ENCODE measurements at places on chromosomes 5 and 9.

DNA sequence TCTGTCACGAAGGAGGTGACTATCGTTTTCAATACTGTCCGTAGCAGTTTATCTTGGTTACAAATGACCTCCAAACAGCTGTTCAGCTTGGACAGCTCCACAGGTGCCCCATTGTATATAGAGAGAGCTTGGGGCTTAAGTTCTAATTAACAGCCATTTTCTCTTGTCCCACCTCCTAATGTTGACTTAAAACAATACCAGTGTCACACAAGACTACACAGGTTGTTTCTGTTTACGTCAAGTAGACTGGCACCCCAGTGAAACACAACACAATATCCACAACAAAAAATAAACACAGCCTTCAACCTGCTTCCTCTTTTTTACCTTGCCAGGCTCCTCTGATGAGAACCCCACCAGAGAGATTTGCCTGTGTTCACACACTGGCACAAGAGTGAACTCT lies 39.8 kb upstream of the TLE1 start:
- no peak for DNase-seq

DNA sequence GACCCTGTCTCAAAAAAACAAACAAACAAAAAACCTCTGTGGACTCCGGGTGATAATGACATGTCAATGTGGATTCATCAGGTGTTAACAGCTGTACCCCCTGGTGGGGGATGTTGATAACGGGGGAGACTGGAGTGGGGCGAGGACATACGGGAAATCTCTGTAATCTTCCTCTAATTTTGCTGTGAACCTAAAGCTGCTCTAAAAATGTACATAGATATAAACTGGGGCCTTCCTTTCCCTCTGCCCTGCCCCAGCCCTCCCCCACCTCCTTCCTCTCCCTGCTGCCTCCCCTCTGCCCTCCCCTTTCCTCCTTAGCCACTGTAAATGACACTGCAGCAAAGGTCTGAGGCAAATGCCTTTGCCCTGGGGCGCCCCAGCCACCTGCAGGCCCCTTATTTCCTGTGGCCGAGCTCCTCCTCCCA lies 1.4 kb upstream of the CEL start:
- no peak for DNase-seq

GRCh38 chr5:173056783-173057061 lies 570 bp downstream of the CREBRF start:
- DNase-seq, result no peak

DNA sequence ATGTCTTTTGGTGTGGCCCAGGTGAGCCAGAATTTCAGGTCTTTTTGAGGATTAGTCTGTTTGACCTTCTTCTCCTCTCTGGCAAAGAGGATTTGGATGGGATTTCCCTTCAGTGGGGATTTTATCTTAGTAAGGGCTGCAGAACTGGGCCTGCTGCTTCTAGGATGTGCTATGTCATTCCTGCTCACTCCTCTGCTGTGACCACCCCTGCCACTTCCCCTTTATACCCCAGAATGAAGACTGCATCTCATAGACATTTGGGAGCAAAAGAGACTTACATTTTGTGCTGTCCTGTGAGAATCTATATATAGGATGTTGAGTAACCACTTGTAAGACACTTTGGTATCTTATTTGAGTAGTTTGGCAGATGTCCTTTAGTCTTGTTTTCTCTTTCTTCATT lies 76.2 kb downstream of the ARHGAP26 start:
- DNase-seq, result no peak

DNA sequence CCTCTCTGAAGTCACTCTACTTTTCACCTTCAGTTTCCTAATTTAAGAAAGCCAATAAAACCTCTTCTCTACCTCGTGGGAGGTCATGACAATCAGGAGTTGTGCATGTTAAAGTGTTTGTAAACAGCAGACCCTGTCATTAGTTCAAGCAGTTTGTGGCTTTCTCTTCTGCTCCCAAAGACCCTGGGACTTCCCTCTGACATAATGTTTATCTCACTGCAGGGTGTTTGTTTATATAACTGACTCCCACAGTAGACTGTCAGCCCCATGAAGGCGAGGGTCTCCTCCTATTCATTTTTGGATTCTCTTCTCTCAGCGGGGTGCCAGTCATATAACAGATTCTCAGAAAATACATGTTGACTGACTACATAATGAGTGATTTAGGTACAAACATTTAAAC lies 360.0 kb upstream of the ZNF462 start:
- no peak for DNase-seq

- no peak for DNase-seq
These were observed 39.1 kb upstream of the MSH3 start for GRCh38 chr5:80615266-80615914.

- DNase-seq, result peak; percentile 71
These were observed 115.9 kb upstream of the SH3GL2 start for GRCh38 chr9:17462869-17463464.

- DNase-seq, result no peak
These were observed 44.1 kb downstream of the ANGPTL2 start for GRCh38 chr9:127078336-127078735.

GRCh38 chr5:131671994-131672655 lies 37.1 kb upstream of the RAPGEF6 start:
- DNase-seq, result peak; percentile 94

DNA sequence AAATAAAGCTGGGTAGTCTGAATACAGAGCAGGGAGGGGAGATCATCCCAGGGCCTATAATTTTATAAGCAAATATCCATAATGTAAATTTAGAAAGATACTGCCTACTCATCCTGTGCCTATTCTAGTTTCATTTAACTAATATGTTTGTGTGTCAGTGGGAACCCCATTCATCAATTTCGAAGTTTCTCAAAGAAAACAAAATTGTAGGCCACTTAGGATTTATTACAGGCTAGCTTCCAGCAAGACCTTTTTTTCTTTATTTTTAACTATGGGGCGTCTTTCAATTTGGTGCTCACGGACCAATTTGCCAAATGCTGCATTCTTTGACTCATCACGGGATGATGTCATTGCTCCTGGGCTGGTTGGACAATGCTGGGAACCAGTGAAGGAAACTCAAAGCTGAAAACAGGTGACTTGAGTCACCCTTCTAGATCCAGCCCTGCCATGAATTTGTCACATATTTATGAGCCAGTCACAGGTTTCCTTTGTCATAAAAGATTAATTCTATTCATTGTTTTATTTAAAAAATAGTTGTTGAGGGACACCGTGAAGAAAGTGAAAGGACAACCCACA lies 13.4 kb downstream of the PCSK5 start:
- DNase-seq, result peak; percentile 4

DNA sequence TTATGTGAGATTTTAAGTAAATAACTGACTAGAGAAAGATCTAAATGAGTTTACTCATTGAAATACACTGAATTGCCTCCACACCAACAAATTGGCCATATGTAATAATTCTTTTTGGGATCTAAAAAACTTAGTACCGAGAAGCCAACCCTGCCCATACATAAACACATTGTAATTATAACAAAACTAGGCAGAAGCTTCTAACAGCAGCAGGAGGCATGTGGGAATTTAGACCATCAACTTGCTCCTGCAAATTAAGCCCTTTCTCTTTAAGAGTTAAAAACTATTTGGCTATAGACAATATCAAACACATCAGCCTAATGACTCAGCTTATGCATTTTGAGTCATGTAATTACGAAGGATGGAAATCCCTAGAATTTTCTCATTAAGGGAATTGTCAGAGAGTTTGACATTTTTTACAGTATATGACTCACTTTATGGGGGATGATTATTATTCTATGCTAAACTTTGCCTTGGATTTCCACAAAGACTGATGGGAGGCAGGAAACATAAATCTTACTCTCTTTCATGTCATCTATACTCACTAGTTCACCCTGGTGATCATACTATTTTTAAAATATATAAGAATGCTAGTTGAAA lies 1.0 kb downstream of the IL7R start:
- peak; percentile 95 for DNase-seq

GRCh38 chr9:109325089-109325488 lies 4.2 kb upstream of the EPB41L4B start:
- DNase-seq, result no peak

GRCh38 chr5:8934455-8934854 lies 611.4 kb downstream of the SEMA5A start:
- DNase-seq, result no peak

GRCh38 chr9:96618209-96619123 lies 1.2 kb downstream of the CDC14B start:
- peak; percentile 69 for DNase-seq

GRCh38 chr5:124453221-124454051 lies 293.0 kb downstream of the ZNF608 start:
- DNase-seq, result peak; percentile 8

DNA sequence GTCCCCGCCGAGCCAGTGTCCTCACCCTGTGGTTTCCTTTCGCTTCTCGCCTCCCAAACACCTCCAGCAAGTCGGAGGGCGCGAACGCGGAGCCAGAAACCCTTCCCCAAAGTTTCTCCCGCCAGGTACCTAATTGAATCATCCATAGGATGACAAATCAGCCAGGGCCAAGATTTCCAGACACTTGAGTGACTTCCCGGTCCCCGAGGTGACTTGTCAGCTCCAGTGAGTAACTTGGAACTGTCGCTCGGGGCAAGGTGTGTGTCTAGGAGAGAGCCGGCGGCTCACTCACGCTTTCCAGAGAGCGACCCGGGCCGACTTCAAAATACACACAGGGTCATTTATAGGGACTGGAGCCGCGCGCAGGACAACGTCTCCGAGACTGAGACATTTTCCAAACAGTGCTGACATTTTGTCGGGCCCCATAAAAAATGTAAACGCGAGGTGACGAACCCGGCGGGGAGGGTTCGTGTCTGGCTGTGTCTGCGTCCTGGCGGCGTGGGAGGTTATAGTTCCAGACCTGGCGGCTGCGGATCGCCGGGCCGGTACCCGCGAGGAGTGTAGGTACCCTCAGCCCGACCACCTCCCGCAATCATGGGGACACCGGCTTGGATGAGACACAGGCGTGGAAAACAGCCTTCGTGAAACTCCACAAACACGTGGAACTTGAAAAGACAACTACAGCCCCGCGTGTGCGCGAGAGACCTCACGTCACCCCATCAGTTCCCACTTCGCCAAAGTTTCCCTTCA lies 1.4 kb downstream of the GLIS3 start:
- DNase-seq, result peak; percentile 51

DNA sequence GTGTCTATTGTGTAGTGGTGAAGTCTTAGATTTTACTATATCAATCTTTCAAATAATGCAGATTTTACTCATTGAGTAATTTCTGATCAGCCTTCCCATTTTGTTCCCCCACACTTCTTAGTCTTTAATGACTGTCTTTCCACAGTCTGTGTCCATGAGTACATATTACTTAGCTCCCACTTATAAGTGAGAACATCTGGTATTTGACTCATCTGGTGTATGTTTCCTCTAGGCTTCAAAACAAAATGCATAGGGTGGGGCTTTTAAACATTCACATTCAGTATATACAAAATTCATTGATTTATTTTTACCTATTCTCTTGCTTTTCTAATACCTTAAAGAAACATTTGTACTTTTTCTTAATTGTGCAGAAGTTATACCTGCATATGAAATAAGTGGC lies 513.0 kb downstream of the MTRR start:
- no peak for DNase-seq

DNA sequence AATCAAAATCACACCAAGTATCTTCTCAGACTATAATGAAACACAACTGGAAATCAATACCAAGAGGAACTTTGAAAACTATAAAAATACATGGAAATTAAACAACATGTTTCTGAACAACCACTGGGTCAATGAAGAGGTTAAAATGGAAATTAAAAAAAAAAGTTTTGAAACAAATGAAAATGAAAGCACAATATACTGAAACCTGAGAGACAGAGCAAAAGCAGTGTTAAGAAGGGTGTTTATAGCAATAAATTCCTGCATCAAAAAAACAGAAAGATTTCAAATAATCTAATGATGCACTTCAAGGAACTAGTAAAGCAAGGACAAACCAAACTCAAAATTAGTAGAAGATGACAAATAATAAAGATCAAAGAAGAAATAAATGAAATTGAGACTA lies 92.0 kb downstream of the TMEM232 start:
- no peak for DNase-seq

GRCh38 chr5:132837868-132838267 lies 7.4 kb upstream of the SHROOM1 start:
- no peak for DNase-seq

- no peak for DNase-seq
These were observed 1053.2 kb downstream of the TAF11L14 start for GRCh38 chr5:18687429-18687828.
